ENCODE measurements at places on chromosomes 6 and 20.

DNA sequence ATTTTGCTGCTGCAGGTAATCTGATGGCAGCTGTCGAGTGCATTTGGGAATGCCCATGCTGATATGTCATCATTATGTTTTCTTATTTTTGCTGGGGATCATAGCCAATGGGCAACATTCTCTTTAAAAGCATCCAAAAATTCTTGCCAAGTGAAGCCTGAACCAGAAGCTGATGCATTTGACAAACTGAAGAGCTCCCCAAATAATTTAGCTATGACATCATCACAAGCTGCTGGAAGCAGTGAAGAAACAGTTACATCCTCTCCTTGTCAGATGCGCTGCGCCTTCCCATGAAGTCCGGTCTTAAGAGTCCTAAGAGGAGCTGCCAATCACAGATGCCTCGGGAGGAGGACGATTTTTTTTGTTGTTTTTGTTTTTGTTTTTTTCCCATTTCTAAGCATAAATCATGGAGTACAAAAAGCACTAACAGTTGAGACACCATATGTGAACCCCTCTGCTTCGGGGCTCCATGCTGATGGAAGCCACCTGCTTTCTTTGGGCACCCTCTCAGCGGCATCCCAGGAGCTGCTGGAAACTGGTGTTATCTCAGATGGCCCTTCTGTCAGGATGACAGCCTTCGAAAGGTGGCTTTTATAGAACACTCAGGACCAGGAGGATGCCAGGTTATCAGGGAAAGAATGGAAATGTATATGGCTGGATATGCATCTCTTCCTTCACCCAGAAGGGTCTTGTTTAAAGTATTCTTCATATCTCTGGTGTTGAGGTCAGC lies 56.1 kb upstream of the FOXQ1 start:
- DNase-seq: no peak

DNA sequence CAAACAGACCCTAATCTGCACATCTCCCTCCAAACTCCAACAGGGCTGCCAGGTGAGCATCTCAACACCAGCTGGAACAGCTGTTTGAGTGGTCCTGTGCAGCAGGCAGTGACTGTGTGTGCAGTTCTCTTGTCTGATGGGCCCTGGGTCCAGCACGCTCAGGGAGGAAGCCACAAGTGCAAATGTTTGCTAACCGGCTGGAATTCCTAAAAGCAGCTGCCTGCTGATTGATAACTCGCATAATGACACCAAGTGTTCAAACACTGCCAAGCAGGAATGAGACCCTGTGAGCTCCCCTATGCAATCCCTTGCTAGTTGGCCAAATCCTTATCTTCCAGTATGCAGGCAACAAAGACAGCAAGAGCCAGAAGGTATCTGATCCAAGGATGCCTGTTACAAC lies 650.6 kb downstream of the CBLN4 start:
- no peak for DNase-seq

DNA sequence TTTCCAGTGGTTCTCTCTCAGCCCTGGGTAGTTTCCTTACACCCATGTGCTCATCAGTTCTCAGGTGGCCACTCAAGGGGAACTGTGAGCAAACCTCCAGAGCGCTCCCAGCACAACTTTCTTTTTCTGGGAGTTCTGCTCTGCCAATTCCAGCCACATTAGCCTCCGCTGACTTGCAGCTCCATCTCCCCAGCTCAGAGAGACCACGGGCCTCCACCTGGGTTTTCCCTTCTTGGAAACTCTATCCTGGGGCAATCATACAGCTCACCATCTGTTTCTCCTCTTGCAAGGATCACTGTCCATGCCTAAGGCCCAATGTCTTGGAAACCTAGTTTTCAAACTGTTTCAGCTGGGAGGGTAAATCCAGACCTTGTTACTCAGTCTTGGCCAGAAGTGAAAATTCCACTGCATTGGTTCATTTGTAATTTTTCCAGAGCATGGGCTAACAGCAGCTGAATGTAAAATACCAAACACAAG lies 129.9 kb downstream of the EYA2 start:
- no peak for DNase-seq

GRCh38 chr6:107817784-107818183 lies 6.3 kb downstream of the SCML4 start:
- no peak for DNase-seq

DNA sequence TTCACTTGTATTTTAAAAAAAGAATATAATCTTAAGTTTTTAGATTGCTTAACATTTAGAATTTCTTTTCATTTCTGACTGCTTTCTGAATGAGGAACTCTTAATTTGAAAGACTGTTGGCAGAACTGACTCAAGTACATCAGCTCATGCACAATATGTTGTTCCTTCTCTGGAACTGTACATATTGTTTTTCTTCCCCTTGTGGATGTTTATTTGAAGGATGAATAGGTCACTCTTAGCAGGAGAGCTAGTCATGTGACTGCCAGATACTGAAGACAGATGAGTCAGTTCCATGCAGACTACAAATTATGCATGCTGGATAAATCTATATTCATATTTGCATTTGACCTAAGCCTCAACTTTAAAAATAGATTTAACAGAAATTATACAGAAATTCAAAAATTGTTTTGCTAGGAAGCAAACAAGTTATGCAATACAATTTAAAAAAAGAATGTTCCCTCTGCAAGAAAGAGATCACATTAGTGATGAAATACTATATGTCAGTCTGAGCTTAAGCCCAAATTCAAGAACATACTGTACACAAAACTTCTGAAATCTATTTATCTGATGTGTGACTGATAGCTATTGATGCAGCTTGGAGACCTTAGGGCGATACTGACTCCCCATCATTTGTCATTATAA lies 1274.9 kb upstream of the GJE1 start:
- DNase-seq: no peak

DNA sequence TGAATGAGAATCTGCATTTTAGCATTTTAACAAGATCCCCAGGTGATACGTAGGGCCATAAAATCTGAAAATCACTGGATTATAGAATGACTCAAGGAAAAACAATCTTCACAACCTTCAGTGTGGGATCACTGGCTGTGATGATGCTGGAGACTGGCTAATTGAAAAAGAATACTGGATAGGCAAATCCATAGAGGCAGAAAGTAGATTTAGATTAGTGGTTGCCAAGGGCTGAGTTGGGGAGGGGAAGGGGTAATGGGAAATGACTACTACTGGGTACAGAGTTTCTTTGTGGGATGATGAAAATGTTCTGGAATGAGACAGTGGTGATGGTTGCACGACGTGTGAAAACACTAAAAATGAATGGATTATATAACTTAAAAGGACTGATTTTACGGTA lies 84.1 kb downstream of the CDK19 start:
- no peak for DNase-seq

- DNase-seq: no peak
Observed at GRCh38 chr6:70666706-70667105, 977 bp upstream of the SMAP1 start.

DNA sequence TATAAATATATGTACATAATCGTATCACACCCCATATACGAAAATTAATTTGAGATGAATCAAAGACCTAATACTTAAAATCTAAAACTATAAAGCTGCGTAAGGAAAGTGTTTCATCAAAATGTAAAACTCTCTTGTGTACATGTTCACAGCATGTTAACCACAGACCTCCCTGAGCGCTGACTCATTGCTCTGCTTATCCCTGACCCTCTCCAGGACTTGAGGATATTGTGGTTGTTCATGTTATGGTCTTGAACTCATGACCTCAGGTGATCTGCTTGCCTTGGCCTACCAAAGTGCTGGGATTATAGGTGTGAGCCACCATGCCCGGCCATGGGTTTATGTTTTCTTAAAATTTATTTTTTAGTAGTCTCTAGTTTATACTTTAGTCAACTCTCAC lies 14.2 kb downstream of the FAM83B start:
- no peak for DNase-seq

DNA sequence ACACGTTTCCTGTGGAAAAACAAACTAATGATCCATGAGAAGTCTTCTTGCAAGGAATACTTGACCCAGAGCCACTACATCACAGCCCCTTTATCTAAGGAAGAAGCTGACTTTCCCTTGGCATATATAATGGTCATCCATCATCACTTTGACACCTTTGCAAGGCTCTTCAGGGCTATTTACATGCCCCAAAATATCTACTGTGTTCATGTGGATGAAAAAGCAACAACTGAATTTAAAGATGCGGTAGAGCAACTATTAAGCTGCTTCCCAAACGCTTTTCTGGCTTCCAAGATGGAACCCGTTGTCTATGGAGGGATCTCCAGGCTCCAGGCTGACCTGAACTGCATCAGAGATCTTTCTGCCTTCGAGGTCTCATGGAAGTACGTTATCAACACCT lies 35.4 kb downstream of the GCNT2 start:
- no peak for DNase-seq

GRCh38 chr6:145539831-145540230 lies 195.5 kb downstream of the EPM2A start:
- DNase-seq: no peak

- DNase-seq: no peak
Observed at GRCh38 chr6:48036316-48036715, 74.7 kb downstream of the PTCHD4 start.

DNA sequence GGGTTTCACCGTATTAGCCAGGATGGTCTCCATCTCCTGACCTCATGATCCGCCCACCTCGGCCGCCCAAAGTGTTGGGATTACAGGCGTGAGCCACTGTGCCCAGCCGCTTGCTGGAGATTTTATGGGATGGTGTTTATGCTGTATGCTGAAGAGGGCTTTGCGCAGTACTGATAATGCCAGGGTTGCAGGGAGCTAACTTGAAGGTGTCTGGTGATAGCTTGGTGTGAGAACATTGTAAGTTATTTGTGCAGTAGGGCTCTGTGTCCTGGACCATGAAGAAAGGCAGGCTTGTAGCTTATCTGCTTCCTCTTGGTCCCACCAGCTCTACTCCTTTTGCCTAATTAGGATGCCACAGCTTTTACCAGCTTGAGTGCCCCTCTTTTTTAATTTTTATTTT lies 157.0 kb upstream of the DTNBP1 start:
- DNase-seq: no peak

DNA sequence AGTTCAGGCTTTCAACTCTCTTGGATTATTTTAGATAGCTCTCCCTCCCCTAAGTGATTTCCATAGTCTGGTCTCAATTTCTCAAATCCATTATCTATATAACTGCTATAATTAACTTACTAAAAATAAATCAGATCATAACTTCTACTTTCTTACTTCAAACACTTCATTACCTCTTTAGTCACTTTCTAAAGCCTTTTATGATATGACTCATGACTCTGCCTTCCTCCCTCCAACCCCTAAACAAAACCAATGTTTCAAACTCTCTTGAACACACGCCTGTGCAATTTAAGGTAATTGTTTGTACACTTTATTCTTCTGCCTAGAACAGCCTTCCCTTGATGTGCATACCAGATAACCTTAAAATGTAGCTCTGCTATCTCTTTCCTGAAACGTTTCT lies 100.5 kb downstream of the LMBRD1 start:
- no peak for DNase-seq

DNA sequence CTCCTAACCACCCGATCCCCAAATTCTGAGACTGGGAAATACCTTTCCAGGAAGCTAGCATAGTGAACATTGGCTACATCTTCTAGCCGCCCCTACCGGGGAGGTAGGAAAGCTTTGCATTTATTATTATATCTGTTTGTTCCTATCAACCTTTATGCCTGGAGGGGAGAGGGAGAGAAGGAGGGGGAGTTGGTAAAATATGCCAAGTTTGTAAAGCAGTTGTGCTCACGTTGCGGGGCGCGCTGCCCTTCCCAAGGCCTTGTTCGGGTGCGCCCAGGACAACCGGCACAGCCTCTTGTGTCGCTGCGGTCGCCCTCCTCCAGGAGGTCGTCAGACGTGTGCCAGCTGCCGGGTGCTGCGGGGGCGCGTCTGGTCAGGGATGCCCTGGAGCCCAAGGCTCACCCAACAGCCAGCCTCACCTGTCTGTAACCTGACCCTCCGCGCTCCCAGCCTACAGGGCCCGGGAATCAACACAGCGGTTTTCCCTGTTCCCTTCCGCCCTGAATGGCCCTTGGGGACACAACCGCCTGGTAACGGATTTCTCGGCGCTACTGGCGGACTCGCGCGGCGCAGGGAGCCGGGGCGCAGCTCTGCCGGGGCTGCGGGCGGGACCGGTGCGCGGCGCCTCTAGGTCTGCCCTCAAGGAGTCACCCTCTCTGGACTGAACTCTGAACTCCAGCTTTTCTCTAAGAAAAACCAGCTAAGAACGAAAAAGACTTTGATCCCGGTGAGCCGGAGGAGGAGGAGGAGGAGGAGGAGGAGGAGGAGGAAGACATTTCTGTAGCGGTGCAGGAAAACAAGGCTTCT lies 1.1 kb upstream of the OVOL2 start:
- DNase-seq: no peak

DNA sequence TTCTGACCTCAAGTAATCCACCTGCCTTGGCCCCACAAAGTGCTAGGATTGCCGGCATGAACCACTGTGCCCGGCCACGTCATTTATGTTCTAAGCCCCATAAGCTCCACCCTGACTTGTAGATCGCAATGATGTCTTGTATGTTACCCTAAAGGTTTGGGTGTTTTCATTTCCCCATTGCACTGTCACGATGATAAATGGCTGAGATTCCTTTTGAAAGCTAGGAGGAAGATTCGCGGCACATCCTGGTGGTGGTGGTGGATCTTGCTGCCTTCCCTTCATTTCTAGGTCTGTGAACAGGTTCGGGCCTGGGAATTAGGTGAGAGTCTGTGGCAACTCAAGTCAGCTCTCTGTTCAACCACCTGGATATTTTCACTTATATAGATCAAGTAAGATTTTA lies 28.3 kb downstream of the MUC22 start:
- DNase-seq: no peak

GRCh38 chr6:142331075-142331551 lies 29.3 kb downstream of the ADGRG6 start:
- DNase-seq: no peak

GRCh38 chr20:51930775-51931174 lies 128.5 kb upstream of the SALL4 start:
- DNase-seq: no peak

- no peak for DNase-seq
Observed at GRCh38 chr20:46984405-46984804, 89.8 kb downstream of the EYA2 start.

GRCh38 chr20:21936720-21937380 lies 231.4 kb downstream of the PAX1 start:
- no peak for DNase-seq

DNA sequence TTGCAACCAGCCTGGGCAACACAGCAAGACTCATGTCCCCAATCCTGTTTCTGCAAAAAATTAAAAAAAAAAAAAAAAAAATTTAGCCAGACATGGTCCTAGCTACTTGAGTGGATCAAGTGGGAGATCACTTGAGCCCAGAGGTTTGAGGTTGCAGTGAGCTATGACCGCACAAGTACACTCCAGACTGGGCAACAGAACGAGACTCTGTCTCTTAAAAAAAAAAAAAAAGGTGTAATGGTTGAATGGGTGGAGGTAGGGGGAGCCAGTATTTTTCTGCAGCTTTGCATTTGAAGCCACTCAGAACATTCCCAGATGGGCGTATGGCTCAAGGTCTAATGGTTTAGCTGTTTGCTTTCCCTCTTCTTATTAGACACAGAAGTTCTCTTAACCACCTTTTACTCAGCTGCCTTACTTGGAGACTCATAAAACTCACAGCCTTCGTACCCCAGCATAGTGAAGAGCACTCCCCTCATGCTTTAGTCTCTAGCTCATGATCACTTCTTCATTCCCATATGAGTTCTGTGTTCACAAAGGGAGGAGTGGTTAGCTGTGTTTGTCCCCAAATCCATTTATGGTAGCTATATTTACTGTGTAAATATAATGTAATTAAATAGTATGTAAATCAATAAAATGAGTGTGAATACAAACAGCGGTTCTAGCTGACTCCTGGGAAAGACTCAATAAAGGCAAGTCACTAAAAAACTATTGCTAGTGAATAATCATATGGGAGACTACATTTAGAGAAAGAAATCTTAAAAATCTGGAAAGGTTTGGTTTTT lies 9.0 kb downstream of the FKBP1A start:
- DNase-seq: no peak

All from D721Med (cell line).